ENCODE measurements at places on chromosomes 3 and 15.

GRCh38 chr3:153414982-153415381, 253.0 kb downstream of the RAP2B start:
- DNase-seq, result no peak

- DNase-seq, result no peak
Observed at GRCh38 chr3:89565098-89565497, 457.7 kb downstream of the EPHA3 start.

DNA sequence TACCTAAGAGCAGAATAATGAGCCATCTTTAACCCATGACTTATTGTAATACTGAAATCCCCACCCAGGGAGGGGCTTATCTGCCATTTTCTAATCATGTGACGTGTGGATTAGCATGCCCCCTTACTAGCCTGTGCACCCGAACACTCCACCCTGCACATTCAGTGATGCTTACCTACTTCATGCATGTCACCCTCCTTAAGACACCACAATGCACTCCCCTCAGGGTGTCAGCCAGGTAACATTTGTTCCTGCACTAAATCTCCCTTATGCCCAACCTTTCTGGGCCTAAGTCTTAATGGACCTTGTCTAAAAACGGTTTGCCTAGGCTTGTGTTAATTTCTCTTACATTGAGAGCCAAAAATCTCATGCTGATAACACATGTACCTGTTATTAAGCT, 336.6 kb downstream of the OCA2 start:
- DNase-seq, result no peak

- no peak for DNase-seq
Observed at GRCh38 chr3:45716790-45717336, 27.7 kb downstream of the SACM1L start.

DNA sequence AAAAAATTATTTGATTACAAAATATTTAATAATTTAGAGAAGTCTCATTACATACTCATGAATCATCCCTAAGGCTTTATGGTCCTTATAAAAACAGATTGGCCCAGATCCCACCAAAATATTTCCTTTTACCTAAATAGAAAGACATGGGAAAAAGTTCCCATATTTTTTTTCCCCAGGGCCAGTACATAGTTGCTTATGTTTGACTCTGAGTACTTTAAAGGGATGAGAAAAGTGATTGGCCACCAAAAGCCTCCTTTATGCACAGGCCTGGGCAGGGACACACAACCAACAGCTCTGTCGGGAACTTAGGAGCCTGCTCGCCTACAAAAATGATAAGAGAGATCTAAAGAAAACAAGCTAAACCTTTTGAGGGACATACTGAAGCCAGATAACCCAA, 22.3 kb downstream of the KCNAB1 start:
- no peak for DNase-seq

DNA sequence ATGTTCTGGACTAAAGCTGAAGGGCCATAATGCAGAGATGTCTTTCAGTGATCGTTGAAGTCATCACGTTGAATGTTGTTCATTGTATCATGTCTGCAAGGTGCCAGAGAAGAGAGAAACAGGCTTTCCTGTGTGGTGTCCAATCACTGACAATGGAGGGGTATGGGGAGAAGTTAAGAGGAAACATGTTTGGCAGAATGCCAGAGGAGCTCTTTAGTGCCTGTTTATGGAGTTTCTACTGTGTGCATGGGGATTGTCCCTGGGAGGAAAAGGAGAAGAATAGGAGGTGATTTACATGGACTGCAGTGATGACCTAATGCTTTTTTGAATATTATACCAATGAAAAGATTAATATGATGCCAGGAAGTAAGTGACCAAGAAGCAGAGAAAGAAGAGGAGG, 11.7 kb downstream of the SCAANT1 start:
- DNase-seq, result no peak

DNA sequence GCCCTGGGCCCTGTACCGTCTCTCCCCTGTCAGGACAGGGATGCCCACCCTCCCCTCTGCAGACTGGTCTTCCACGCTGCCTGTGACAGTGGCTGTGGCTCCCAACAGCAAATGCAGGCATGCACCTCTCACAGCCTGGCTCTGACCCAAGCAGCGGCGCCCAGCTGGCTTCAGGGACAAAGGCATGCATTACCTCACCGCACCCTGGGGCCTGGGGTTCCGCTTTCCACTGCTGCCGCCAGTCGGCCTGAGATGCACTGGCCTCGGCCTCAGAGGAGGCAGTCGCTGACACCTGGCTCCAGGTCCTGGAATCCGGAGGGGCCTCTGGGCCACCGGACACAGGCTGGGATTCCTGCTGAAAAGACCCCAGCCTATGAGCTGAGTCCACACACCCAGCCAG, 70.3 kb downstream of the SCN5A start:
- DNase-seq, result no peak

- no peak for DNase-seq
Observed at GRCh38 chr3:131701153-131701770, 198.5 kb upstream of the MRPL3 start.

GRCh38 chr3:55172913-55173312, 245.1 kb upstream of the LRTM1 start:
- DNase-seq, result no peak

- DNase-seq, result peak; percentile 6
Observed at GRCh38 chr15:84143753-84144314, 91.7 kb upstream of the GOLGA6L4 start.

DNA sequence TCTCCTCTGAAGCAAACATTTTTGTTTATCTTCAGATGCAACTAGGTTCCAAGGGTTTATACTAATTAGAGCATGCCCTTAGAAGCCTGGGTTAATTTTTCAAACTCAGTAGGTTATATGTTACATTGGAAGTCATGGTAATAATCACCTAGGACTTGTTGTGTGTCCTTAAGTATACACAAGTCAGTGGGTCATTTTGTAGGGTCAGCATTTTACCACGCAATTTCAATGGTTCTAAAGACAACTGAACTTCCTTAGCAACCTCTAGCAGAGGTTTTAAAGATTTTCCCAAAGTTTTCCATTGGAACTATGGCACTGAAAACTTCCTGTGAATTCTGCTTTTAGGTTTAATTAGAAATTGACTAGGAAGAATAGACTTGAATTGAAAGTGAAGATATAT, 99.6 kb upstream of the NANOGP8 start:
- DNase-seq, result no peak

DNA sequence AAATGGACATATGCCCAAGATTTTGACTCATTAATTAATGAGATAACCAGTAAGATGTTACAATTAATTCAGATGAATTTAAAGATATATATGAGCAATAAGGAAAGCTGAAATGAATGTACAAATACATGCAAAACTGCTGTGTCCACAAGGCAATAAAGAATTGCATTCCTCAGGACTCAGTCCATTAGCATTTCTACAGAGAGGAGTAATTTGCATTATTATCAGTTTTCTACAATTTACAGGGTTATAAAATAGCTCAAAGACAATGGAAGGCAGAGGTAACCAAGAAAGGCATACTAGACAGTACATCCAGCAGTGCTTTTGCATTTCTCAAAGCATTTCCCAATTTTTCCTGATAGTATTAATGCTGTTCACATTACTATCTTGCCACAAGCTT, 377.1 kb upstream of the GOLIM4 start:
- no peak for DNase-seq

DNA sequence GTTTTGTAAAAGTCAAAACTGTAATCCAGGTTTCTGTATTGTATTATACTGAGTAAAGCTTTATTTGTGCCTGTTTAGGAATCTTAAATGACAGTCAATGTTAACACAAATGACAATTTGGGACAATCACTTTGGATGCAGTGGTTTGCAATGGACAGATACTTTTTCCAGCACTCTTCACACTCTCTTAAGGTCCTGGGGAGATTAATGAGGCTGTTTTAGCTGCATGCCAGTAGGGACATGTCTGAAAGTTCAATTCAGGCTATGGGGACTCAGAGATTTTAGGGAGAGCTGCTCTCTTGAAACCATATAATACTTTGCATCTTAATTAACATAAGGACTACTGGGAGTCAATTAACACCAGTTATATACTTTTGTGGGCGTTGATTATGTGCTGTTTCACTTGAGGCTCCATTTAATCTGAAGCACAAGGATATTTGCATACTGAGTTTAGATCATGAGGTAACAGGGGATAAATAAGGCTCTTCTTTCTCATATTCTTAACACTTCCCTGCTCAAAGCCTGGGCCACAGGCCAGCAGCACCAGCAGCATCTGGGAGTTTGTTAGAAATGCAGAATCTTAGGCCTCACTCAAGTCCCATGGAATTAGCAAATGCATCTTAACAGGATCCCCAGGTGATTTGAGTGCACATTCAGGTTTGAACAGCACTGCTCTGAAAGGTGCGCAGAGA, 972.8 kb downstream of the PLOD2 start:
- no peak for DNase-seq
